ENCODE measurements at places on chromosomes 7 and 10. TPM values are rescaled to one million over a fixed set of nuclear protein-coding genes. Genes with fewer than 3 reads are reported as not detected.

DNA sequence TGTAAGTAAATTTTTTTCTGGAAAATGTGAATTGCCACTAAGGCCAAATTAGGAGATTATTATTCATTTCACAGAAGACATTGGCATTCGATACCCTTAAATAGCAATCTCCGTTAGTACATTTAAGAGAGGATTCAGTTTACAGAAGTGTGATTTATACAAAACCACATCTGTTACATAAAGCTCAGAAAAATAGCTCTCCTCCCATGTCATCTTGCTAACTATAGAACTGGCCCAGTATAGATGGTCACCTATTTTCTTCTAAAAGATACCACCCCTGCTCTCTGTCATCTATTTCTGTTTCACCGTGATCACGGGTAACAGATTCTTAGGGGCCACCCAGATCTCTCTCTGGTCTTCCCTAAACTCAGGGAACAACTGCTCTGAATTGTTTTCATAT is 119.1 kb downstream of the HIP1 start:
- peaks cover 15% of the 10 kb centered on the region for H3K4me1 ChIP-seq
- no peak for DNase-seq
- no peak overlapping the region for H3K27ac ChIP-seq
- no peaks in the 10 kb centered on the region for H3K27me3 ChIP-seq

GRCh38 chr7:96658022-96658412 is 51.6 kb downstream of the SEM1 start:
- H3K4me1 ChIP-seq: peaks cover 37% of the 10 kb centered on the region
- no peak overlapping the region for H3K4me3 ChIP-seq
- no peaks in the 10 kb centered on the region for H3K27me3 ChIP-seq
- no peaks in the 10 kb centered on the region for H3K36me3 ChIP-seq
- no peak overlapping the region for H3K27ac ChIP-seq
- DNase-seq: no peak

Gene SCART1
- total RNA-seq: 1.1 TPM

Gene GPAM
- 12.2 TPM for total RNA-seq

GRCh38 chr7:31078363-31078990 is 26.4 kb downstream of the ADCYAP1R1 start:
- H3K27me3 ChIP-seq: no peaks in the 10 kb centered on the region
- H3K4me3 ChIP-seq: no peak overlapping the region
- peaks cover 9% of the 10 kb centered on the region for H3K4me1 ChIP-seq
- no peaks in the 10 kb centered on the region for H3K36me3 ChIP-seq
- H3K27ac ChIP-seq: no peak overlapping the region

Gene RET
- 17.8 TPM for total RNA-seq

- H3K27ac ChIP-seq: no peak overlapping the region
- H3K36me3 ChIP-seq: no peaks in the 10 kb centered on the region
- no peak for DNase-seq
- peak overlapping the region; percentile 62 for H3K4me3 ChIP-seq
- 0 out of 2 replicates have a peak, but pooled peaks cover 3% of the 10 kb centered on the region for H3K4me1 ChIP-seq
Observed at GRCh38 chr7:98869027-98869596, 702 bp downstream of the TMEM130 start.

DNA sequence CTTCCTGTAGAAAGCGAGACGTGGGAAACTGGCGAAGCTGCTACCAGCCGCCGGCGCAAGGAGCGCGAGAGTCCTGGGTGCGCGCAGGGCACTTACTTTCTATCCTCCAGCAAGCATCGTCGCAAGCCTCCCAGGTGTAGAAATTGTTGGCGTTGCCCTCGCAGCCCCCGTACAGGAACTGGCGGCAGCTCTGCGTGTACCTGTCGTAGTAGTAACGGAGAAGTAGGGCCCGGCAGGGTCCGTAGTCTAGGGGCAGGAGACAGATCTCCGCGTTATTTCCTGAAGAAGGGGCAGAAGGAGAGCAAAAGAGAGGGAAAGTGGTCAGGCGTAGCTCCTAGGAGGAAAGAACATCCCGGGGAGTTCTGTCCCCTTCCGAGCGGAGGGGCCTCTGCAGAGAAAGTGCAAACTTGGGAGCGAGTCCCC is 501 bp downstream of the TFPI2 start:
- peak; percentile 68 for DNase-seq
- H3K27me3 ChIP-seq: peaks cover 46% of the 10 kb centered on the region
- H3K27ac ChIP-seq: 0 out of 2 replicates have a peak overlapping the region, but pooled peaks have one; percentile 14
- no peaks in the 10 kb centered on the region for H3K36me3 ChIP-seq
- H3K4me1 ChIP-seq: peaks cover 4% of the 10 kb centered on the region

All from WTC11 (cell line).